ENCODE measurements at places on chromosomes 7 and 10.

GRCh38 chr10:103510046-103510685, 16.7 kb downstream of the NEURL1 start:
- no peak for DNase-seq

DNA sequence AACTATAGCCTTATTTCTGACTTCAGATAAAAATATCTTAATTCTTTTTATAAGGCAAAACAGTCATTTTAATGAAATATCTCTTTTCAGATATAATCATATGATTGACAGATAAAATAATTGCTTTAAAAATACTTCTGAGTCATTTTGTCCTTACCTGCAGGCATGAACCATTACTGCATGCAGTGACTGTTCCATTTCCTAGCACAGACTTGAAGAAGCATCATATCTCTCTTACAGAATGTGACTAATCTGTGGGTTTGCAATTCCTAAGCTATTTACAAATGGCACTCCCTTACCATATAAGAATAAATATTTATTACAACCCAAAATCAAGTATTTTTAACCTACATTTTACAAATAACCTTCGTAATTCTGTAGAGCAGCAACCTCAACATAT, 120.7 kb downstream of the SRPK2 start:
- no peak for DNase-seq

- no peak for DNase-seq
Observed at GRCh38 chr7:128879461-128879938, 16.8 kb downstream of the ATP6V1F start.

DNA sequence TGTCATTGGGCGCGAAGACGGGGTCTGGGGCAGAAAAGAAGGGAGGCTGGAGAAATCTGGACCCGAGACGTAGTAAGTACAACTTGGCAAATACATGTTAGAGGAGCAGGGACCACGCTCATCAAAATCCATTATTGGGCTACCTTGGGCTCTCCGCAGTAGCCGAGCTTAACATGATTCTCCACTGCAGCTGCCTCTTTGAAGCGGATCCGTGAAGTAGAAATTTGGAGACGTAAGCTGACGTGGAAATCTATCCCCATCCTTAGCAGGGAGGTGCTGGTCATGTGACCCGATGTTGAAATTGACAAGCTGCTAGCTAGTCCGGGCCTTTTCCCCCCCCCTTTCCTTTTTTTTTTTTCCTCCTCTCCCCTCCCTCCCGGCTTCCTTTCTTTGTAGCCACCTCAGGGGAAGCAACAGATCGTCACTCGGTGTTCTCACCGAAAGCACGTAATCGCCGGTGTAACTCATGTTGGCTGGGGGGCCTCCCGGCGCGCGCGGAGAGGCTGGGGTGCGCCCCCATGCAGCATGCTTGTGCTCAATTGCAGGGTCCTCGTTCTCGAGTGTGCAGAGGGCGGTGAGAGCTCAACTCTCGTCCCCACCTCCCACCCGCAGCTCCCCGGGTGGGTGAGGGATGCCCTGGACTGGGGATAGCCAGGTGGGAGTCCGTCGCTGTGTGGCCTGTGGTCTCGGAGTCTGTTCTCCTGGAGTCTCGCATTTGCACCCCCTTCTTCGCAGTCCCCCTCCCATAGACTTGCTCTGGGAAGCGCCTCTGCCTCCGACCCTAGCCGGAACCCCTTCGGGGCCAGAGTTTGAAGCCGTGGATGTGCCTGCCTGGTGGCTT, at the start of gene HOXA11:
TSS of gene HOXA11 (minus strand) at position 220 of the 841 bp plus-strand sequence. CDS start at position 132, 88 bp downstream.
- DNase-seq: no peak

DNA sequence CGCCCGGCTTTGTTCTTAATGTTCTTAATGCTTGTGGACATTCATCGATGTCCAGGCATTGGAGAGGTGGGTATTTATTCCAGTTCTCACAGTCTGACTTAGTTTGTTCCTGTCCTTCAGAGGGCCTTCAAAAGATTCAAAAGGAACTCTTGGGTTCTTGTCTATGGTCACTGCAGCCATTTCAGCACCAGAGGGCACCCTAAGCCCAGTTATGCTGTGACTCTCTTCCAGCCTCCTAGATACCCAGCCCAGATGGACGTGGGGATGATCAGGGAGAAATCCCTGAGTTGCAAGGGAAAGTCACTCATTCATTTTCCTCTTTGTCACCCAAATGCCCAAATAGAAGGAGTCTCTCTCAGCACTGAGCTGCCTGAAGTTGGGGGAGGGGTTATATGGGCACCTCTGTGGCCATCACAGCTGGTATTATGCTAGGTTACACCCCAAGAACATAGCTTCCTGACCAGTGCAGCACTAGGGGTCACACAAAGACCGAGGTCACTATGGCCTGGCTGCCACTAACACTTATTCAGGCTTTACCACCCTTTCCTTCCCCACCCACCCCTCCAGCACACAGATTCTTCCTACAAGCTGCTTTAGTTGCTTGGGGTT, 26.5 kb upstream of the CCDC126 start:
- DNase-seq: peak; percentile 52

DNA sequence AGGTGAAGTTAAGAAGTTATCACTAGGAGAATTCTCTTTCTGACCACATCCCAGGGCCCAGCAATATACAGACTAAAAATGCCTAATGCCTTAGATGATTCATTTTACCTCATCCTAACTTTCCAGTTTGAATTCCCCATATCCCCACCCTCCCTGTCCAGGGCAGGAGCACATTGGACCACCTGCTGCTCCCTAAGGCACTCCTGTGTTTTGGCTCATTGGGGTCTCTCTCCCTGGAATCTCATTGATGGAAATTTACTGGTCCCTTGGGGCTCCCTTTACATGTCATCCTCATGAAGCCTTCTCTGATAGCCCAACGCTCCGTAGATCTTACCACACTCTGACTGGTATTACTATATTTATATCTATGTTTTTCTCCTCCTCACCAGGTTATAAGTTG, 2.7 kb downstream of the IL2RA start:
- DNase-seq: no peak

GRCh38 chr7:30062587-30062986, 34.4 kb downstream of the PLEKHA8 start:
- DNase-seq: no peak

DNA sequence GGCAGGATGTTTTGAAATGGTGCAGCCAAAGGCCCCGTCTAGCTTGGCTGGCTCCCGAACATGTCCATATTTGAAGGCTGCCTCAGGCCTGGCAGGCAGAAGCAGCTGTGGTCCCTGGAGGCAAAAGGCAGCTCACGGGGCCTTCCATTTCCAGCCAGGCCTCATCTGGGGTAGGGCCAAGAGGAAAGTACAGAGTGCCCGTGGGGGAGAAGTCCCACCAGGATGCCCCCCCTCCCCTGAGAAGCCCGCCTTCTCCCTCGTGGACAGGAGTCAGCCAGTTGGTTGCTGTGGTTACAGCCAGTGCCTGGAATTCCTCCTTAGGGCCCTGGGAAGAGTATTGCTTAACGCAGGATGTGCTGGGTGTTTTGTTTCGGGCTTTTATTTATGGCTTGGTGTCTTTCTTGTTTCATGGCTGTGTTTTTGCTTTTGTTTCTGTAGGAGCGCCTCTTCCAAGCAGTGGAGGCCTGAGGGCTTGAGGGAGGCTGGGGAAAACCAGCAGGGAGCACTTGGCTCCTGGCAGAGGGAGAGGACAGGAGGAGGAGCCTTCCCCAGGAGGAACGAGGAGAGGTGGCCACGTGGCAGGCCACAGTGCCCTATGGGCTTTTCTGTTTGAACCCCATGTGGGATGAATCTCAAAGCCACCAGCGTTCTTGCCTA, 45.4 kb downstream of the CHST3 start:
- no peak for DNase-seq

Data from stimulated activated CD4-positive, alpha-beta T cell treated with anti-CD3 and anti-CD28 coated beads, TNF-alpha, amount 100 ng/mL, for 1 hour (primary cell).